ENCODE measurements at places on chromosomes 4 and X.

- DNase-seq: no peak
Observed at GRCh38 chr4:15755321-15756155, 22.6 kb upstream of the CD38 start.

DNA sequence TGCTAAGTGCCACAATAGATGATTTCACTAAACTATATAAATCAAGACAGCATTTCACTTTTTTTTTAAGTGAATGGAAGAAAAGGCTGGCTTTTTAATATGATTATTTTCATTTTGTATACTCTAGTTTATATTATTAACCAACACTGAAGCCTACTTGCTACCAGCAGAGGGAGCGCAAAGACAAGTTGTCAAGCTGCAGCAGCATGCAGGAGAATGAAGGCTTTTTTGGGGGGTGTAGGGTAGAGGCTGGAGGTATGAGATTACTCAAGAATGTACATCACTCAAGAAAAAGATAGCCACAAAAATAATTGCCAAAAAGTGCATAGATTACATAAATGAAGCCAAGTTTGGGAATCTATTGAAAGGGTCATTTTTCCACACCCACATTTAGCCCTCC, 519.5 kb downstream of the FGF13 start:
- DNase-seq: peak; percentile 5

- no peak for DNase-seq
Observed at GRCh38 chrX:124433186-124433585, 86.8 kb downstream of the SH2D1A start.

DNA sequence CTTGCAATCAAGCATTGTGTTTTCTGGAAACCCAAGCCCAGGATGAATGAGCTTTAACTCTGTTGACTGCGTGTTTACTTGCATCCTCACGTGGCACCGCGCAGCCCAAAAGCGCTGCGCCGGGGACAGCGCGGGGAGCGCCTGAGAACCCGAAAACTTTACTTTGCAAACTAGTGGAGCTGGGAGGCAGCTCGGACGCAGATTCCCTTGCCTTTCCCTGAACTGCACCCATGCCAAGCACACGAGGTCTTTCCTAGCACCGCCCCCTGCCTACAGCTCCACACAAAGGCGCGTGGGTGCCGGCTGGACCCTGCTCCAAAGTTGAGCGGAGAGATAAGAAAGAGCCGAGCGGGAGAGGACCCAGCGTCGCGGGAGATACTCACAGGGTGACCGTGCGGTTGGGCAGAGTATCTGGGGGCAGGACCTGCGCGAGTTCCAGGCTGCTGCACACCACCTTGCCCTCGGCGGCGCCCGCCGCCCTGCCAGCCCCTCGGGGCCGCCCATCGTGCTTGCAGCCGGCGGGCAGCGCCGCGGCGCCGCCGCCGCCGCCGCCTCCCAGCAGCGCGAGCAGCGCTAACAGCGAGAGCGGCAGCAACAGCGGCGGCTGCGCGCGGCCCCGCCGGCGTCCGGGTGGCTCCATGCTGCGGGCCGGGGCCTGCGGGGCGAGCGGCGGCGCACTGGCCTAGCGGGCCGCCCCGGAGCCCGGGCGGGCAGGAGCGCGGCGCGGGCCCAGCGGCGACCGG, 550 bp downstream of the ADGRA3 start:
- peak; percentile 56 for DNase-seq

DNA sequence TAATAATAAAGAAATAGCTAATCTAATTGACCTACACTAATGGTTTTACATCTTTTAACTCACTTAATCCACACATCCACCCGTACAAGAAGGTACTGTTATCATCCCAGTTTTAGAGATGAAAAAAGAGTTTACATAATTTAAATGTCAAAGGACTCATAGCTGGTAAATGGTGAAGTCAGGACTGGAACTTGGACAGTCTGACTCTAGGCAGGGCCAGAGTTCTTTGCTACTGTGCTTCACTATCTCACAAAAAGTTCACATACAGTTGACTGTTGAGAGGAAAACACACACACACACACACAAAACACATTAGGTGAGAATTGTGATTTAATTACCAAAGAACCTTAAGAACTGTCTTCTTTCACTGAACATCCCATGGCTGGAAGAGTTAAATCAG, 71.2 kb upstream of the PRSS48 start:
- DNase-seq: no peak

- DNase-seq: peak; percentile 56
Observed at GRCh38 chrX:10615931-10616774, 4.2 kb downstream of the MID1 start.

- no peak for DNase-seq
Observed at GRCh38 chrX:7330971-7331746, 183.2 kb upstream of the PUDP start.

GRCh38 chrX:106903856-106904528, 851 bp upstream of the RIPPLY1 start:
- DNase-seq: no peak

DNA sequence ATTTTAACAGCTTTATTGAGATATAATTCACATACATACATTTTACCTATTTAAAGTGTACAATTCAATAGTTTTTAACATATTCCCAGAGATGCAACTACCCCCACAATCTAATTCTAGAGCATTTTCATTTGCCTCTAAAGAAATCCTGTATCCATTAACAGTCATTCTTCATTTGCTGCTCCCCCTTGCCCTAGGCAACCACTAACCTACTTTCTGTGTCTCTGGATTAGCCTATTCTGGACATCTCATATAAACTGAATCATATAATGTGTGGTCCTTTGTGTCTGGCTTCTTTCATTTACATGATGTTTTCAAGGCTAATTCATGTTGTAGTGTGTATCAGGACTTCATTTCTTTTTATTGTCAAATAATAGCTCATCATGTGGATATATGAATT, 105.1 kb upstream of the GRPR start:
- no peak for DNase-seq

DNA sequence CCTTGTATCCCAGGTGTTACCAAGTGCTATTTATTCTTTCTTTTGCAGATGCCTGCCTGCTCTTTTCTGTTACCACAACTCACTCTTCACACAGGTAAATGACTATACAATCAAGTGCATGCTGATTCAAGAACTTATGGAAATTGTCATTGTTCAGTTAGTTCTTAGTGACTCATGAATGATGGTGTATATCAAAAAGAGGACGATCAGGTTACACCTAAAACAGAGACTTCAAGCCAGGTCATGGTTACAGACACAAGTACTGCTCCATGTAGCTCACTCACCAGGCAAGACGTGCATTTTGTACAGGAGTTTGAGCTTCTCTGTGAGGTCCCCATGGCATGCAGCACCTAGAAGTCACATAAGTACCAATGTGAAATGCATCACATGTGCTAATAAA, 59.3 kb upstream of the UCP1 start:
- DNase-seq: no peak

DNA sequence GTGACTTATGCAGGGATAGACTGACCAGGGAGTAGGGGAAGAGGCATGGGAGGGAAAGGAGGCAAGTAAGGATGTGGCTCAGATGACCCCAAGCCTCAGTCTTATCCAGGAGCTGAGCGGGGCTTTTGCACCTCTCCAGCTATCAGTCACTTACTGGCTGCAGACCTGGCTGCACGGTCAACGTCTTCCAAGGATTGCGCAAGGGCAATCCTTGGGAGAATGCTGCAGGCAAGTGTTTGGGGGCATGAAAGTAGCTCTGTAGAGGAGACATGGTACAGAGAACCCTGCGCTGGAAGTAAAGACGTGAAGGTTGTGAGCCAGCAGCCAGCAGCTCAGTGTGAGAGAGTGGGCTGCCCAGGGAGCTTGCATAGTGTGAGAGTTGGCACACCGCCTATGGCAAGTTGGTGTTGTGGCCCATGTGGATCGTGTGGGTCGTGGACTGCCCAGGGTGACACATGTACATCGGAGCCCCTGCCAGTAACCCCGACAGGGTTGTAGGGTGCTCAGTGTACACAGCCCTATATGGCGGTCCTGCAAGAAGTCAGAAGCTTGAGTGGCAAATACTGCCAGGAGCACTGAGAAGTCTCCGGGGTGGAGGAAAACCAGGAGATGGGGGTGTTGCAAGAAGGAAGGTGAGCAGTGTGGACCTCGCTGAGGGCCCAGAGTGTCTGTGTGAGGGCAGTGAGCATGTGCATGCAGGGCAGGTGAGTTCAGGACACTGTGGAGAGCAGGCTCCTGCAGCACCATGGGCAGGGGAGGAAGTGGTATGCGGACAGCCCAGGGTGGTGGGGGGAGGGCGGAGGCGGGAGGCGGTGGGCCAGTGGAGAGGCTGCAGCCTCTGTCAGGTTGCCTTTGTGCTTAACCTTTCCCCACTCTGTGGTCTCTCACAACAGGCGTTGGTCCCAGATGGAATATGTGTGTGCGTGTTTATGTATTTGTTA, 50.9 kb downstream of the KIT start:
- no peak for DNase-seq

GRCh38 chr4:141026900-141027299, 106.4 kb downstream of the RNF150 start:
- DNase-seq: no peak

GRCh38 chr4:75371915-75372314, 142.3 kb downstream of the RCHY1 start:
- DNase-seq: no peak

DNA sequence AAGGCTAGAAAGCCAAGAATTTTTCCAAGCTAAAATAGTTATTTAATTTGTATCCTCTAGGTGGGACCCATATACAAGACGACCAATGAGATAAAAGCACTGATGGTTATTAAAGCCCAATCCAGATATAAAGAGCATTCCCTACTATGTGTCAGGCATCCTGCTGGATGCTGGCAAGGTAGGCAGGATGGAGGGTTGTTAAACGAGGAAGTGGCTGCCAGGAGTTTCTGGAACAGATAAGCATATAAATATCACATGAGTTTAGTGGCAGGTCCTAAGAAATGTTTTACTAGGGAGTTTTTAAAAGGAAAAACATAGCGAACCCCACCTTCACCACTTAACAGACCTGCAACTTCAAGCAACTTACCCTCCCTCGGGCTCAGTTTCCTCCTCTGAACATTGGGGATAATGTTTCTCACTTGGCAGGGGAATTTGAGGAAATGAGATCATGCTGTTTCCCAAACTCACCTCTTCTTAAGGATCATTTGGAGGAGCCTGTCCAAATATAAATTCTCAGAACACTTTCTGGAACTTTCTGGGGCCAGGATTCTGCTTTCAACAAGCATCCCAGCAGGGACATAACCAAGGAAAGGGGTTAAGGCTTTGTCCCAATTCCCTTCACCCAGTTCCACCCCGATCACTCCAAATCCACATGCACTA, 94.3 kb upstream of the LDB2 start:
- no peak for DNase-seq

DNA sequence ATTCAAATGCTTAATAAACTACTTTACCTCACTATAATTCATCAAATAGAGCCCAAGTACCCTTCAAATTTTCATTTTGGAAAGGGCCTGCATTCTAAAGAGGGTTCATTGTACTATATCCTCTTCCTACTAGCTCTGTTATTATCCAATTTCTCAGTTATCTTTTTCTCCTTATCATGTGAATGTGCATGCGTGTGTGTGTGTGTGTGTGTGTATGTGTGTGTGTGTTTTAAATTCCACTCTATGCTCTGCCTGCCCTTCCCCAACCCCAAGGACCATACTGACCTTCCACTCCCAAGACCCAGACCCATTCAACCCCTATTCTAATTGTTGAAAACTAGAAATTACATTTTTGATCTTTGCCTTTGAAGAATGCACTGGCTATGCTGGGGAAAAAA, 33.3 kb downstream of the CASK start:
- no peak for DNase-seq

GRCh38 chr4:78331965-78332364, 219.6 kb upstream of the ANXA3 start:
- no peak for DNase-seq

DNA sequence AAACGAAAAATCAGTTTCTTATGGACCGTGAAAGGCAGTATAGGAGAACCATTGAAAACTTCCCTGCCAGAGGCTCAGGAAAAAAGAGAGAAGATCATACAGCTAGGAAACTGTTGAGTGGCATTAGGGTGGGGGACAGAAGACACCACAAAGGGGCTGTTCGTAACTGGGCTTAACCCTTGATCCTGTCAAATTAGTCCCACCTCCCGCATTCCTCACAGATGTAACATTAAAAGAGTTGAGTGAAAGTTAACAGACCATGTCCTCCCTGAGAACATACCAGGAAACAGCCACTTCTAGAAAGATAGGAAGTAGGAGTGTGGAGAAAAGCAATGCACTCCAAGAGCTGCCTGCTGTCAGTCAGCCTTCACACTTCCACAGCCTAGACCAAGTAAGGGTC, 8.7 kb downstream of the SHROOM4 start:
- no peak for DNase-seq

DNA sequence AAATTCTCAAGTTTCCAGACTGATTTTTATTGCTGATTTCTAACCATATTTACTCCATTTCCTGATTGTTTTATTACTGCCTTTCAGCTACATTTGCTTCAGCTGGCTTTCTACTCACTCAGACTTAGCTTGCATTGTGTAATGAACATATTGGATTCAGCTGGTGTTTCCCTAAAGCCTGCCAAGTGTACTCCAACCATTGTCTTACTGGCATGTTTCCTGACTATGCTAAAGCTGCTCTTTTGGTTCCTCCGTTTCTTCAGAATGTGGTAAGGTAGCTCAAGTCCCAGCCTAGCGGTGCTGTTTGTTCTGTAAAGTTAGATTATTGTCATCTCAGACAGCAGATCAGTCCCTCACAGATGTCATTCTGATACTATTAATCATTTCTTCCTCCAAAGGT, 53.1 kb upstream of the GLRA2 start:
- DNase-seq: no peak

- DNase-seq: no peak
Observed at GRCh38 chr4:4269856-4270255, 20.1 kb downstream of the LYAR start.

GRCh38 chrX:40261833-40262156, 164.0 kb upstream of the BCOR start:
- DNase-seq: no peak

- no peak for DNase-seq
Observed at GRCh38 chr4:69523385-69524132, 27.9 kb upstream of the UGT2B4 start.

DNA sequence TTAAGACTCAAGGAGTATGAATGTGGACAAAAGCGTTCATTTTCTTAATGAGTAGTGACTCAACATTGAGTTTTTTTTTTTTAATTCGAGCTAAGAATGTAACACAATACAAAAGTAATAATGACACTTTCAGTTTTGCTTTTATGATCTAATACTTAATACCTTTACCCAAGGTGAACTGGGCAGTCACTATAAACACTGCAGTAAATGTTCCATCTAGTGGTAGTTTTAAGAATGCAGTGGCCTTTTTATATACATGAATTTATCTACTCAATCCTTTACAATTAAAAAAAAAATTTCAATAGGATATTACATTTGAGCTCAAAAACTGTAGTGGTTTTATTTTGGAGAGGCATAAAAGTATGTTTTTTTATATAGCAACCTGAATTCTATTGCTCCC, 33.9 kb downstream of the PDK3 start:
- peak; percentile 28 for DNase-seq

DNA sequence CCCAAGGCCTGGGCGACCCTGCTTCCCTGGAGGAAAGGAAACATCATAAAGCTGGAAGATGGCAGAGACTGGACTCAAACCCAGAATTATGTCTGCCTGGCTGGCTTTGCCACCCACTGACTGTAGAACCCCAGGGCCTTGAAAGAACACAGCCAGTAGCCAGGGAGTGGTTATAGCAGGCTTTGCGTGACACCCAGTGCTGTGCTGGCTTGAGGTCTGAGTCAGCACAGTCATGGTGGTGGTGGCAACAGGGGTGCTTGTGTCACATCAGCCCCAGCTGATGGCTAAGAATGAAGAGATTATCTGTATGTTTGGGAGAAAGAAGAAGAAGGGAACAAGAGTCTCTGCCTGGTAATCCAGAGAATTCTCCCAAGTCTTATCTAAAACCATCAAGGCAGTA, 178.8 kb upstream of the SPIN4 start:
- DNase-seq: no peak

- no peak for DNase-seq
Observed at GRCh38 chrX:120299928-120300327, 11.3 kb downstream of the TMEM255A start.

GRCh38 chrX:12936947-12937346, 30.5 kb downstream of the TLR8 start:
- DNase-seq: no peak
